ENCODE measurements at places on chromosomes 5 and 9. TPM values are rescaled to one million over a fixed set of nuclear protein-coding genes. Genes with fewer than 3 reads are reported as not detected.

FOXD4L6 gene
- not detected for total RNA-seq

CAMK2A gene
- total RNA-seq: not detected

ARSI gene
- total RNA-seq: not detected

REEP5 gene
- 91.0 TPM for total RNA-seq

ARHGEF39 gene
- total RNA-seq: 14.5 TPM

RNF183 gene
- not detected for total RNA-seq

GRCh38 chr5:169696621-169697510, 59.8 kb downstream of the DOCK2 start:
- peaks cover 6% of the 10 kb centered on the region for H3K4me1 ChIP-seq
- H3K36me3 ChIP-seq: peaks cover 67% of the 10 kb centered on the region
- no peak overlapping the region for H3K4me3 ChIP-seq
- no peaks in the 10 kb centered on the region for H3K27me3 ChIP-seq
- H3K27ac ChIP-seq: no peak overlapping the region
- DNase-seq: no peak

DNA sequence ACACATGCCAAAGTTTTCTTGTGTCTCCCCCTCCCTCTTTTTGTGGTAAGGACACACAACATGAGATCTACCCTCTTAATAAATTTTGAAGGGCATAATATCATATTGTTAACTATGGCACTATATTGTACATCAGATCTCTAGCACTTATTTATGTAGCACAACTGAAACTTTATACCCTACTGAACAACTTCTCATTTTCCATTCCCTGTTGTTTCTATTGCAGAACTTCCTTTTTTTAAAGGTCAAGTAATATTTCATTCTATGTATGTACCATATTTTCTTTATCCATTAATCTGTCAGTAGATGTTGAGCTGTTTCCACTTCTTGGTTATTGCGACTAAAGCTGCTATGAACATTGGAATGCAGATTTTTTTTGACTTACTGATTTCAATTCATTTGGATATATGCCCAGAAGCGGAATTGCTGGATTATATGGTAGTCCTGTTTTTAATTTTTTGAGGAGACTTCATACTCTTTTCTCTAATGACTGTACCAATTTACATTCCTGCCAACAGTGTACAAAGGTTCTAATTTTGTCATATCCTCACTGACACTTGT, 305.3 kb downstream of the PRR16 start:
- no peaks in the 10 kb centered on the region for H3K4me1 ChIP-seq
- DNase-seq: no peak
- H3K27me3 ChIP-seq: no peaks in the 10 kb centered on the region
- H3K4me3 ChIP-seq: no peak overlapping the region

GRCh38 chr9:122941582-122942234, 888 bp downstream of the RABGAP1 start:
- no peak for DNase-seq
- peak overlapping the region; percentile 82 for H3K27ac ChIP-seq
- peaks cover 8% of the 10 kb centered on the region for H3K36me3 ChIP-seq
- H3K4me1 ChIP-seq: peaks cover 39% of the 10 kb centered on the region

- peaks cover 48% of the 10 kb centered on the region for H3K4me1 ChIP-seq
- H3K4me3 ChIP-seq: peak overlapping the region; percentile 94
- H3K27me3 ChIP-seq: peaks cover 27% of the 10 kb centered on the region
- peak overlapping the region; percentile 88 for H3K27ac ChIP-seq
- H3K36me3 ChIP-seq: peaks cover 5% of the 10 kb centered on the region
Measured at GRCh38 chr9:99822109-99822805, 572 bp downstream of the NR4A3 start.

- H3K36me3 ChIP-seq: no peaks in the 10 kb centered on the region
- no peaks in the 10 kb centered on the region for H3K4me1 ChIP-seq
- H3K27me3 ChIP-seq: peaks cover 11% of the 10 kb centered on the region
- no peak for DNase-seq
- no peak overlapping the region for H3K27ac ChIP-seq
Measured at GRCh38 chr9:13282998-13283397, 3.5 kb upstream of the MPDZ start.

DNA sequence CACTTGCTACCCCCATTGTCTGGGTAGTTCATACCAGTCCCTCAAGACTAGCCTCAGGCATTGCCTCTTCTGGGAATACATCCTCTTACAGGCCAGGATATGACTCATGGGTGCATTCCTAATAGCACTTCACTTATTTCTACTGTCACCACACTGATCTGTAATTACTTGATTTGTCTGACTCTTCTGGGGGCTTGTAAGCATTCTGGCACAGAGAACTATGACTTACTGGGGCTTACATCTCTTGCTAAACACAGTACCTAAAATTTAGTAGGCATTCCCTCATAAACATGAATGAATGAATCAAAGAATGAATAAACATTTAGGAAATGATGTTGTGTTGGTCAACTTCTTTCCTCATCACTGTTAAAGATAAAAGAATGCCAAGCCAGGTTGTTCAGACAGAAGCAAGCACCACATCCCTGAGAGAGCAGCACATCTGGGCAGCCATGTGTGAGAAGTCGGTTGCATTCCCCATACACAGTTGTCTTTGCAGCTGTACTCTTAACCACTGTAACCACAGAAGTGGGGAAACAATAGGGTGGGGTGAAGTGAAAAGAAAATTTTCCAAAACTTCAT, 27.6 kb downstream of the IL7R start:
- no peaks in the 10 kb centered on the region for H3K27me3 ChIP-seq
- H3K36me3 ChIP-seq: peaks cover 15% of the 10 kb centered on the region
- peaks cover 36% of the 10 kb centered on the region for H3K4me1 ChIP-seq
- no peak overlapping the region for H3K4me3 ChIP-seq

GRCh38 chr9:3896576-3896975, 370.8 kb upstream of the RFX3 start:
- H3K27ac ChIP-seq: no peak overlapping the region
- no peak overlapping the region for H3K4me3 ChIP-seq
- H3K4me1 ChIP-seq: no peaks in the 10 kb centered on the region
- peaks cover 8% of the 10 kb centered on the region for H3K27me3 ChIP-seq
- DNase-seq: no peak

DNA sequence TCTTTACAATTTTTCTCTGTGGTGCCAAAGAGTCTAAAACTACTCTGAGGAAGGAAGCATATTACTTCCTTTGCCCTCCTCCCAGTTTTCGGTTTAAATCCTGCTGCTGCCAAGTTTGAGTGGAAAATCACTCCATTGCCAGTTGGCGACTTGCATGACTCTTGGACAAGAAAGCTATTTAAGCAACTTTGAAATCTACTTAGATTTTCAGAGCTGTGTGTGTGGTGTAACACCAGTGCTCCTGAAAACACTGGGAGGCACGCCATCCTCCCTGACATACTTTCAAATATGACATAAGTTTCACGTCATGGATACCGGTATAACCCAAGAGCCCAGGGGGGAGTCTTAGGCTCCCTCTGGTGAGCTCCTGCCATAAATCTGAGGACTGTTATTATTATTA, 83.5 kb upstream of the RIOK2 start:
- no peaks in the 10 kb centered on the region for H3K27me3 ChIP-seq
- H3K4me3 ChIP-seq: no peak overlapping the region
- DNase-seq: no peak
- H3K27ac ChIP-seq: no peak overlapping the region

GRCh38 chr5:14452685-14453454, 128.7 kb upstream of the OTULINL start:
- no peak overlapping the region for H3K27ac ChIP-seq
- no peak overlapping the region for H3K4me3 ChIP-seq
- no peaks in the 10 kb centered on the region for H3K27me3 ChIP-seq

GRCh38 chr5:77366717-77367500, 125.2 kb downstream of the WDR41 start:
- H3K27me3 ChIP-seq: peaks cover 4% of the 10 kb centered on the region
- no peaks in the 10 kb centered on the region for H3K4me1 ChIP-seq
- no peaks in the 10 kb centered on the region for H3K36me3 ChIP-seq
- DNase-seq: no peak
- H3K4me3 ChIP-seq: no peak overlapping the region

GRCh38 chr5:33231214-33231710, 209.5 kb upstream of the TARS1 start:
- no peak overlapping the region for H3K4me3 ChIP-seq
- H3K27me3 ChIP-seq: no peaks in the 10 kb centered on the region
- no peak overlapping the region for H3K27ac ChIP-seq
- no peak for DNase-seq
- no peaks in the 10 kb centered on the region for H3K36me3 ChIP-seq
- peaks cover 7% of the 10 kb centered on the region for H3K4me1 ChIP-seq

- DNase-seq: no peak
- H3K4me1 ChIP-seq: no peaks in the 10 kb centered on the region
- H3K27ac ChIP-seq: no peak overlapping the region
- no peaks in the 10 kb centered on the region for H3K36me3 ChIP-seq
Measured at GRCh38 chr9:12964271-12964670, 189.5 kb downstream of the LURAP1L start.

- DNase-seq: no peak
- H3K4me3 ChIP-seq: no peak overlapping the region
- H3K27me3 ChIP-seq: peaks cover 81% of the 10 kb centered on the region
- no peak overlapping the region for H3K27ac ChIP-seq
- peaks cover 2% of the 10 kb centered on the region for H3K4me1 ChIP-seq
- peaks cover 2% of the 10 kb centered on the region for H3K36me3 ChIP-seq
Measured at GRCh38 chr5:135493406-135494180, 41.4 kb upstream of the TIFAB start.

DNA sequence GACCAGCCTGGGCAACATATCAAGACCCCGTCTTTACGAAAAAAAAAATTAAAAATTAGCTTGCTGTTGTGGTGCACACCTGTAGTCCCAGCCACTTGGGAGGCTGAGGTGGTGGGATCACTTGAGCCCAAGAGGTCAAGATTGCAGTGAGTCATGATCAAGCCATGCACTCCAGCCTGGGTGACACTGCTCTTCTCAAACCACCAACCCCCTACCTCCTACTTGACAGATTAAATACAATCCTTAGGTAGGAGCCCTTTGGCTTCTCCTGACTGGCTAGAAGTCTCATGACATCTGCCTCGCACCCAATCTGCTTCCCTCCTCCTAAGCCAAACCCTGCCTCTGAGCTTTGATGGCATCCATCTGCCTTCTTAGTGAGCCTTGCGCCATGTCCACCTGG, 11.6 kb upstream of the FBP1 start:
- no peaks in the 10 kb centered on the region for H3K36me3 ChIP-seq
- no peak overlapping the region for H3K27ac ChIP-seq
- no peak overlapping the region for H3K4me3 ChIP-seq
- no peak for DNase-seq

DNA sequence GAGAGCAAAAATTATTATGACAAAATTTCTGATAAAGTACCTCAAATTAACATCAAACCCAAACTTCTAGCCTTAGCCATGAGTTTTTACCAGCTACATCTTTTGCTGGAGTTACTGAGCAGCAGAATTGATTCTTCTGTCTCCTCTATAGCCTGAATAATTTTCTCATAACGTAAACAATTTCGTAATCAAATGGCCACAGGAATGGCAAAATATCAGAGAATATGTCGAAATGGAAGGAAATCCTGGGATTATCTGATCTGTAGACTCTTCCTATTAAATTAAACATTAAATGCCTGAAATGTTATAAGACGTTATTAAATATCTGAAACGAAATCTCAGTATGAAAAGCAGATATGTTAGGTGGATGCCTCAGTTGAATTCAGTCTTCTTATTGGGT, 41.1 kb downstream of the LURAP1L start:
- no peak for DNase-seq
- H3K4me1 ChIP-seq: no peaks in the 10 kb centered on the region
- H3K27ac ChIP-seq: no peak overlapping the region
- H3K4me3 ChIP-seq: no peak overlapping the region
- H3K36me3 ChIP-seq: no peaks in the 10 kb centered on the region
